ENCODE measurements at places on chromosomes 5 and 9.
A peak's percentile ranks its signal among the peaks of the same experiment; 100 is the strongest.

DNA sequence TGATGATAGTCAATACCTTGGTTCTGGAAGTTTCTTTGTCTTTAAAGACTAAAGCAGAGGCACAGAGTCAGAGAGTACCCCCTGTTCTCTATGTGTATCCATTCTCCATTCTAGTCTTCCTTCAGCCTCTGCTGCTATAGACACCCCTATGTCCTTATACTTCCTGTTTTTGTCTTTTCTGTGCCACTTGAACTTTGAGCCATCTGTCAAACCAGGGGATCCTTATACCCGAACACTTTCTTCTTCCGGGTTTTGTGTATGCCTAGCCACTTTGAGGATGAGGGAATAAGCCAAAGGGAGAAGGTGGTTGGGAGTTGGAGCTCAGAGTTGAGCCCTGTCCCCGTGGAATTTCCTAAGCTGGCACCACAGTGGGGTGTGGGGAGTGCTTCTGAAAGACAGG lies 61.1 kb upstream of the IL6ST start:
- DNase-seq = no peak

GRCh38 chr9:88993327-88993726 lies 2.1 kb downstream of the S1PR3 start:
- no peak for DNase-seq

GRCh38 chr9:91075279-91075678 lies 273.7 kb downstream of the SYK start:
- no peak for DNase-seq

DNA sequence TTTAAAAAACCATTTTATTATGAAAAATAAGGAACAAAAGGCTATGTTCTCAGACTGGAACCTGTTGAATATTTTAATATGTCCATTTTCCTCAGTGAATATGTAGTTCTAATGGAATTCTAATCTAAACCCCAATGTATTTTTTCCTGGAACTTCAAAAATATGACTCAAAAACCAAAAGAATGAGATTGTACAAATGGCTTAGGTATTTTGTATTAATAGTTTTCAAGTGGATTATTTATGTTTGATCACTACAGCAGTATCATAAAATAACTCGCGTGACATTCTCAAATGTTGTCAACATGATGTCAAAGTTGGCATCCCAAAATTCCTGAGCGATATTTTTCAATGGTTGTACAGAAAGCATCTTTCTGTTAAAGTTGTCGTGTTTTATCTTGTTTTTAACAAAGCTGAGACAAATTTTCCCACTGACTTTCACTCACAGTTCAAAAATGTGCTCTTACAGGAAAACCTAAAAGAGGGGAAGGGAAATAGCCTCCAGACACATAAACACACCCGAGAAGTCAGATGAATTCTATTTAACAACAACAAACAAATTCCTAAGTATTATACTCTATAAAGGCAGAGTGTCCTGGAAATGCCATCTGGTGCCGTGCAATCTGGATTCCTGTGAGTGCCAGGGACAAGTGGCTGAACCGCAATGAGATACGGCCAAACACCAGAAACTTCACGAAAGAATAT lies 68.1 kb upstream of the TAS2R1 start:
- no peak for DNase-seq

GRCh38 chr9:129907201-129907600 lies 71.9 kb downstream of the USP20 start:
- no peak for DNase-seq

GRCh38 chr9:135336722-135337527 lies 142.7 kb upstream of the PPP1R26 start:
- DNase-seq = no peak

DNA sequence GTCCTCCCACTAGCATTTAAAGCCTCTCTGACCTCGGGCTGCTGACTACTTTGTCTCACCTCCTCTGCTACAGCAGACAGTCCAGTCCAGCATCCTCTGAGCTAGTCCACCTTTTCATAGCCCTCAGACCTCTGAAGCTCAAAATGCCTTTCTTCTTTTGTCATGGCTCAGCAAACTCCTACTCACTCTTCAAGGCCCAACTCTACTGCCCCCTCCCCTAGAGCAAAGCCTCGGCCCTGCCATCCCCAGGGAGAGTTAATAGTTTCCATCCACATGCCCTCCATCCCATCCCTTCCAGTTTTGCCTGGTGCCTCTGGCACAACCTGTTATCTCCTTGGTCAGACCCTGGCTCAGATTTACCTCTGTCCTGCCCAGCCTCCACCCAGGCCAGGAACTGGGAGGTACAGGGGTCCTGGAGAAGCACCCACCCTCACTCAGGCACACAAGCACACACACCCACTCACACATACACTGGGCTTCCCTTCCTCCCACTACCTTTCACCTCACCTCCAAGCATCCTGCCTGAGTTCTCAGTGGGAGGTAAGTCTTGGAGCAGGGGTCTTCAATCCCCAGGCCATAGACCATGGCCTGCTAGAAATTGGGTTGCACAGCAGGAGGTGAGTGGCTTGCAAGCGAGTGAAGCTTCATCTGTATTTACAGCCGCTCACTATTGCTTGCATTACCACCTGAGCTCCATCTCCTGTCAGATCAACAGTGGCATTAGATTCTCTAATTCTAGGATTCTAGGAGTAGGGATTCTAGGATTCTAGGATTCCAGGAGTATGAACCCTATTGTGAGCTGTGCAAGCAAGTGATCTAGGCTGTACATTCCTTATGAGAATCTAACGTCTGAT lies 18.1 kb downstream of the PDLIM4 start:
- DNase-seq = no peak

- no peak for DNase-seq
Observed at GRCh38 chr5:58666598-58667581, 84.0 kb downstream of the RAB3C start.

DNA sequence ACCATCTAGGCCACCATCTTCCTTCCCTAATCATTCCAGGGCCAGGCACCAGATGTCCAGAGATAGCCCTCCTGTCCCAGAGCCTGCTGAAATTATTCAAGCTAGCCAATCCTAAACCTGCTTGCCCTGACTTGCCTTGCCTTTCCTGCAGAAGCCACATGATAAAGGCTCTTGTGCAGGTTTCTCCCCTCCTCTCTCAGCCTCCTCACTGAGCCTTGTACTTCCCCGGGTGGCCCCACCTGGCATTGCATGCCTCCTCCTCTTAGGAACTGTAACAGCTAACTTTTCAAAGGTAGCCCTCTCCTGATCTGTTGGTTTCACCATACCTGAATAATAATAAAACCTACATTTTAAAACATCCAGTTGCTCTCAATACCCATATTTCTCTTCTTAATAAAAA lies 42.6 kb downstream of the DIRAS2 start:
- no peak for DNase-seq

GRCh38 chr9:90858457-90858901 lies 56.9 kb downstream of the SYK start:
- DNase-seq = no peak

- peak; percentile 38 for DNase-seq
Observed at GRCh38 chr9:4077499-4078102, 222.3 kb downstream of the GLIS3 start.

GRCh38 chr5:71011194-71011792 lies 13.8 kb downstream of the NAIP start:
- no peak for DNase-seq

- peak; percentile 1 for DNase-seq
Observed at GRCh38 chr5:172160506-172160905, 27.5 kb downstream of the STK10 start.

DNA sequence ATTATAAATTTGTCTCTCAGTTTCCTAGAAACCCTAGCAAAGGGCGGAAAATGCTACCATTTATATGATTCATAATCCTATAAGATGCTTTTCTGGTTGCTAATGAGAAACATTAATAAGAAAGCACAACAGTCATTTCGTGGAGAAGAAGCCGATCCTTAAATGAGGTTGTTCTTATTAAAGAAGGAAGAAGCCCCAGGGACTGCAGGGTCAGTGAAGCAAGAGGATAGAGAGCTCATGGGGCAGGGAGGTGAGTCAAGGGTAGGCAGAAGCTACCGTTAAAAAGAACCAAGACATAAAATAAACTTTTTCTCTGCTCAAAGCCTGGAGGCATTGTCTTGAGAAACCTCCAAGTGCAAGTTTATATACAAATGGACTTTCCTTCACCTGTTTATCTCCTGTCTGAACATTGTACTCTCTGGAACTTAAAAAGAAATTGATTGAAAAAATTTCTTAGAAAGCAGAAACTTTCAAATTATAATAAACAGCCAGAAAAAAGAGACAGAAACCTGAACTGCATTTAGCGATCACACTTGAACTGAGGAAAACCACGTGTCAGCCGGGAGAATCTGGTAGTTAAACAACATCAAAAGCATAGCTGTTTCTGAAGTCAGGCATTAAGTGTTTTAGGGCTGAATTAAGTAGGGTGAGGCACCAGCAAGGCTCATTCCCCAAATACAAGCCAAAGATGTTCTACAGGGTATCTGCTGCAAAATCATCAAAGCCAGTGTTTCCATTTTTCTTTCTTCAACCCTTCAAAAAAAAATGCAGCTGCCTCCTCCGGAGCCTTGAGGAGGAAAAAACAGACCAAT lies 21.9 kb downstream of the HTR4 start:
- DNase-seq = no peak

GRCh38 chr9:20989923-20990341 lies 41.5 kb downstream of the HACD4 start:
- DNase-seq = no peak

DNA sequence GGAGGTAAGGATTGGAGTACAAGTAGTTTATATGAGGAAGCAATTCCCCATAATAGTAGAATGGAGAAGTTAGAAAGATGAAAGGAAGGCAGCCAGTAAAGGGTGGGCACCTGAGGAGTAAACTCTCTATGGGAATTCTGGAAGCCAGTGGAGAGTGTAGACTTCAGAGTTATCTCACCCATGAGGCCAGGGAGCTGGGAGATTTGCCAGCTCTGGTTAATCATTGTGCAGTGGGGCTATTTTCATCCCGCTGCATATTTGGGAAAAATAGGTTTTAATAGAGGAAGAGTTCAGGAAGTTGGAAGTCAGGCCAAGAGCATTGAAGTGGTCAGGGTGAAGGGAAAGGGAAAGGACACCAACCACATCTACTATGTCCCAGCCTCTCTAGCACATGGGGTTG lies 242.3 kb upstream of the BRINP1 start:
- no peak for DNase-seq

- DNase-seq = no peak
Observed at GRCh38 chr9:38671748-38672147, 48.2 kb downstream of the FAM240B start.

DNA sequence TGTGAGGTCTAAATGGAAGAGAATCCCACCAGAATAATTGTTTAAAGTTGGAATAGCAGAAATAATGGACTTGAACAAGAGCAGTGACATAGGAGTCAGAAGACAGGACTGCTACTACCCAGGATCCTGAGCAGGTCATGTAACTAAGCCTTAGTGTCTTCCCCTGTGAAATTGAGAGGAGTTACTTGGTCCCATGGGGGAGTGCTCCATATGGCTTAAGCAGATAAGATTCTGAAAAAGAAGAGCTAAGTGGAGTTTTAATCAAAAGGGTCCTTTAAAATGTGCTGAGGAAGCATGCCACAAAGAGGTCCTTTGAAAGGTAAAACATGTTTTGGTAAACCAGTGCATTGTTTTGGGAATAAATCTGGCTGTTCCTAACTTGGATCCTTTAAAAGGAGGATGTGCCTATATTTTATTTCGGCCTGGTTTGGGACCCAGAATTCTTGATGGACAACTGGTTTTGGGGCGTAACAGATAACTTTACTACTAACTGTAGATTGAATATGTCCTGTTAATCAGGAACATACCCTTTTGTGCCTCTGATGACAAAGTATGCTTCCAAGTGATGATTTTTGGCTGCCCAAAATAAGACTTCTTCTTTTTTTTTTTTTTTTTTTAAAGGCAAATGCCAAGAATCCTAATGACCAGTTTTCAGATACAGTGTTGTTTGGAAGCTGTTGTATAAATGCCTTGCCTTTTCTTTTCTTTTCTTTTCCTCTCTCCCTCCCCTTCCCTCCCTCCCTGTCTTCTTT lies 5.7 kb downstream of the RCL1 start:
- no peak for DNase-seq

- no peak for DNase-seq
Observed at GRCh38 chr5:68383888-68384310, 168.3 kb downstream of the PIK3R1 start.

GRCh38 chr9:14485366-14485765 lies 171.4 kb upstream of the NFIB start:
- no peak for DNase-seq

DNA sequence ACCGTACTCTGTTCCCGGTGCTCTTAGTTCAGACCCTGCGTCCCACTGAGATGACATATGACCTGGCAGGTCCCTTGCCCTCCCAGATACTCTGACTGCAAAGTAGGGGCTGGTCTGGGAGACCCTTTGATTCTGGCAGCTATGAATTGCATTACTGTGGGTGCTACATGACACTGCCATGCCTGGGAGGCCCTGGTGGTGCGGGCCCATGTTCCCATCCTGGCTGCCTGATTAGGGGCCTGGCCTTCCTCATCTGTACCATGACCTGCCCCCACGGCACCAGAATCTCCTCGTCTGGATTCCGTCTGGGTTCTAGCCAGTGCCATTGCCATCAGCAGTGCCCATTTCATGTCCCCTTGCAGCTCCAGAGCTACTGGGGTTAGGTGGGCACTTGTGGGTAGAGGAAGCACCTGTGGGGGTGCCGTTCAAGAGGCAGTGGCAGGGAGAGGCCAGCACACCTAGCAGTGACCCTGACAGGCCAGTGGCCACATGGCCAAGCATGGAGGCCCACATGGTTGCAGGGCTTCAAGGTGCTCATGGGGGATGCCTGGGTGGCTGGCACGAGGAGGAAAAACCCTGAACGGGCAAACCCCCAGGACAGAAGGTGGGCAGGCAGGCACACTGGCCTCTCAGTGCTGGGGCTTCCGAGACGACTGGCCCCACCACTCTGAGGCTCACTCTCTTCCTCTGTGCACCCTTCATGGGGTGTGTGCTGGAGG lies 69.7 kb downstream of the PHF2 start:
- no peak for DNase-seq

All from CD4-positive, alpha-beta T cell treated with Interleukin-17A for 4 hours (primary cell).